SIG-M5 (cell line): ENCODE measurements at places on chromosomes 1 and 21.

DNA sequence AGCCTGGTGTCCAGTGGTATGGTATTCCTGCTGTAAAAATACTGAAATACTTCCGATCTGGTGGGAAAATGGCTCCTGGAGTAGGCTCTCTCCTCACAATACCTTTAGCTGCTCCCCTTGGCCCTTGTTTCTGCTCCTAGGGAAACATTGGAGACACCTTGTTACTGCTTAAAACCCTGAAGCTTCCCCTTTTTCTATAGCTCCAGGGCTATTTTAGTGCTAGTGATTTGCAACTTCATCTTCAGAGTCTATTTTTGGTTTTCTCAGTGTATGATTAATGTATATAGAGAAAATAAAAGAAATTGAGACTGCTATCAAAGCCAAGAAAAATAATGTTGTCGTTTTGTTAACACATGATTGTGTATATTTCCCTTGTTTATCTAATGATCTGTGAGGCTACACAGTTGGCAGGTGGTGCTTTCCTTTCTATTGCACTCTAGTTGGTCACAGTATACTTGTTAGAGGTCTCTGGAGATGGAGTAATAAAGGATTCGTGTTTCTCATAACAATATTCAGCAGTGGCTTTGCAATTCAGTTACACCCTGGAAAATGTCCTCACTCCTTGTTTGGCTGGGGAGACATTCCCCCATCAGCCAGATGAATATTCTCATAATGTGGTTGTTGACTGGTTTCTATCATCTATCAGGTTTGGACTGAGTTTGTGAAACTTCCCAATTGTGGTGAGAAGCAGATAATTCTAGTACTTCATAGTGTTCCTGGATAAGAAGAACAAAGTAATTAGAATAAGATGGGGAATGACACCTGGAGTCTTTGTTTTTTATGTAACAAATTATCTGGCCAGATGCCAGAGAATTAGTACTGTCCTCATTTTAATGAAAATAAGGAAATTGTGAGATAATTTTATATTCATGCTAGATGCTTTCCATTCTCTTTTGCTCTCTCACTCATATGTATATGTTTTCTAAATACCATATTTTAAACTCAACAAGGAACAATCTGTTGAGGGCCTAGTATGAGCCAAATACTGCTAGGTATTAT, 44.8 kb upstream of the CACYBP start:
- DNase-seq, result no peak

GRCh38 chr1:161089251-161089924, at the start of gene NECTIN4:
Gene NECTIN4 (minus strand): TSS chr1:161089558. CDS start chr1:161089296, 262 bp downstream.
- DNase-seq, result no peak

DNA sequence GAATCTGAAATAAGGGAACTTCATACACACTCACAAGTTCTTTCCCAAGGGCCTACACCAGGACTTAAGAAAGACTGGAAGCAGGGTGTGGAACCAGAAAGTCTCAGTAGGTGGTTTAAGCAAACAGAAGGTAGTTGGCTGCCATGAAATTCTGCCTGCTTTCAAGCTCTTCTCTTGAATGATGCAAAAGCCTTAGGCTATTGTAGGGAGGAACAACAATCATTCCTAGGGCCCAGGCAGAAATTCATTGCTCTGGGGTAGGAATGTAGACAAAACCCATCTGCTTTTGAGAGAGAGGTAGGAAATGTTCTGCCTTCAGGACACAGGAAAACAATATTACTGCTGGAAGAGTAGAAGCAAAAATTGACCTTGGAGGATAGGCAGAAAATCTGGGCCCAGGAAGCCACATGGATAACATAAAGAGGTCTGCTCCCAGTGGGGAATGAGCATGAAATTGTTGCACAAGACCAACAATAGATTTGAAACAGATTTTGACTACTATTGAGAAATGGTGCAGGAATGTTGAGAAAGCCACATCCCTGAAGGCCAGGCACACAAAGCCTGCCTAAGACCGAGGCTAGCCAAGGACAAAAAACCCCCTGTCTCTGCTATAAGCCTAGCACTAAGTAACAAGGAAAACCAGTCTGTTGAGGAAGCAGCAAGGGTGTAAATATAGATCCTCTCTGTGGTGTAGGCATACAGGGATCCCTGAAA, 22.7 kb upstream of the SFT2D2 start:
- DNase-seq, result no peak

GRCh38 chr1:232630894-232631195, 912 bp upstream of the SIPA1L2 start:
- DNase-seq, result no peak

DNA sequence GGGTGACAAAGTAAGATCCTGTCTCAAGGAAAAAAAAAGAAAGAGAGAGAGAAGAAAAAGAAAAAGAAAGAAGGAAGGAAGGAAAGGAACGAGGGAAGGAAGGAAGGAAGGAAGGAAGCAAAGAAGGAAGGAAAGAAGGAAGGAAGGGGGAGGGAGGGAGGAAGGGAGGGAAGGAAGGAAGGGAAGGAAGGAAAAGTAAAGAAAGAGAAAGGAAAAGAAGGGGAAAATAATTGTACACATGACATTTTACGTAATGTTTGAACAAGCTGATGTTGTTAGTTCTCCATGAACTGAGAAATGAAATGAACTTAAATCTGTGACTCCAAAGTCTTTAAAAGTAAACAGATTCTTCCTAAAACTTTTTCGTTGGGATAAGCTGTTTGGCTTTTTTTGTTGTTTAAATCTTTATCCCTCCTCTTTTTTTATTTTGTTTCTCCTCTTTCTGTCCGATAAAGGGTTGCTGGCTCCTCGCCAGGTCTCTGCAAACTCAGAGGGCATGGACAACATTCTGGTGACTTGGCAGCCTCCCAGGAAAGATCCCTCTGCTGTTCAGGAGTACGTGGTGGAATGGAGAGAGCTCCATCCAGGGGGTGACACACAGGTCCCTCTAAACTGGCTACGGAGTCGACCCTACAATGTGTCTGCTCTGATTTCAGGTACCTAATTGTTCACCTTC, 59.8 kb downstream of the IL12RB2 start:
- DNase-seq, result no peak

DNA sequence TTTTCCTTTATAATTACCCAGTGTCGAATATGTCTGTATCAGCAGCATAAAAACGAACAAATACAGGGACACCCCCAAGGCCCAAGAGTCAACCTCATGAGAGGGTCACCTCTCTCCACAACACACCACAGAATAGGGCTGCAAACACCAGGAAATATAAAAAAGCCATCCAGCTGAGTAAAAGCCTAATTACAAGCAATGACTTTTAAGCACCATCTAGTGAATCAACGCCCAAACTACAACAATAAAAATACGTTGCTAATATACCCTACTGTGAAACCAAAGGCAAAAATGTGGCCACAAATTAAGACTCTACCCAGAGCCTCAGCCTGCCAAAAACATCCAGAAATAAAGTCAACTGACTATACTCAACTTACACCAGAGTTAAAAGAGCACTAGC, 817.9 kb upstream of the NEGR1 start:
- no peak for DNase-seq

DNA sequence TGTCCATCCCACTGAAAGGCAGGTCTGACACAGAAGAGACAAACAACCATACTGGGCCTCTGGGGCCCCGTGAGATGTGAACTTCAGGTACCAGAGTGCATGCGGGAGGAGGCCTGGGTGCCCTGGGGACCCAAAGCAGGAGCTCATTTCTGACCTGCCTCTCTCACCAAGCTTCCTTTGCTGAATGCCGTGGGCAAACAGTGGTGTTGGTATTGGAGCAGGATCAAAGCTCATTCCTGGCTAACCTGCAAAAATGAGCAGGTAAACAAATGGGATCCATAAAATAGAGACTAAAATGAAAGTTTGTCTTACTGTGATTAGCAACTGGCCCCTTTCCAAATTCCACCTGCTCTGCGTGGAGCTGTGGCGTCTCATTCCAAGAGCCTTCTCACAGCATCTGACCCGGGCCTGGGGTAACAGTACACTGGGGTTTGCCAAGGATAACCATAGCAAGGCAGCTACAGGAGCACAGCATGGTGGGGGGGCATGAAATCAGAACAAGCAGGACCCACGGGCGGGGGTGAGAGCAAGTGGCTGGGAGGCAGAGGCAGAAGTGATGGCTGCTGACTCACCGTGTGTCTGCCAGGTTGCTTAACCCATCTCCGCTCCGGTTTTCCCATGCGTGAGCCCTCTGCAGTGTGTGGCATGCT, 103.6 kb downstream of the KIF26B start:
- no peak for DNase-seq
